Vagina (tissue), 2 donors: ENCODE measurements at places on chromosomes 2 and 18. TPM values are rescaled to one million over a fixed set of nuclear protein-coding genes. Genes with fewer than 3 reads are reported as not detected.

Gene SCG2
- 13.3 TPM for total RNA-seq

Gene PJVK
- total RNA-seq: 4.9 TPM

Gene AFTPH
- total RNA-seq: 33.4 TPM

Gene SNRNP200
- 129 TPM for total RNA-seq

Gene BBS5
- 4.7 TPM for total RNA-seq

DNA sequence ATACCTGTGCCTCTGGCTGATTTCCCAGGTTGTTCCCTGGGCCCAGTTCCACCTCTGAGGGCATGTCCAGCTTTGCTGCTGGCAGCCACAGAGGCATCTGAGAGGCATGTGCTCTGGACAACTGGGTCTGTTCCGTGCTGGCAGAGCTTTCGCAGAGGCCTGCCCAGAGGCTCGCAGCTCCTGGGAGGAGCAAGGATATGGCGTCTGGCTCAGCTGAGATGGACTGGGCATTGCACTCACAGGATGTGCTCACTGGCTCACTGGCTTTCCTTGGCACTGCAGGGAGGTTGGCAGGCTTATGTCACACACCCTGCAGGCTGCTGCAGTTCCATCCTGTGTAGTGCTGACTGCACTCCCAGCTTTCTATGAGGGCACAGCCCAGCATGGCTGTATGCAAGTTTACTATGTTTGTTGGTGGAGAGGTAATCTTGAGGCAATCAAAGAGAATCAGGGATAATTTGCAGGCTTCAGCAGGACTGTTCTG is 172.3 kb downstream of the PRKCE start:
- H3K4me3 ChIP-seq: no peak overlapping the region
- H3K4me1 ChIP-seq: peaks cover 69% of the 10 kb centered on the region
- no peaks in the 10 kb centered on the region for H3K27me3 ChIP-seq

- H3K4me3 ChIP-seq: no peak overlapping the region
- H3K27ac ChIP-seq: no peak overlapping the region
- H3K4me1 ChIP-seq: no peaks in the 10 kb centered on the region
- no peaks in the 10 kb centered on the region for H3K27me3 ChIP-seq
- H3K36me3 ChIP-seq: no peaks in the 10 kb centered on the region
These were observed 596.4 kb upstream of the VRK2 start for GRCh38 chr2:57450170-57450569.

DNA sequence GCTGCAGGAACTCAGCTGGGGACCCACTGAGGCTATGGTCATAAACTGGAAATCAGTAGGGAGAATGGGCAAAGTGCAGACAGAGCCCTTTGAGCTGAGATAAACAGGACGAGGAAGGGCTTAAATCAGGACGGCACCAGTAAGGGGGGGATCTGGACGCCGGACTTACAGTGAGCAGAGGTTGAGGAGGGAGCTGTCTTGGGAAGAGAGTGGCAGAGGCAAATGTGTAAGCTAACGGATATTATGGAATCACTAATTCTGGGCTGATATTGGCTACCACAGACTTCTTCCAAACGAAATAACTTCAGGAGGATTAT is 539 bp downstream of the CYP27A1 start:
- H3K27me3 ChIP-seq: no peaks in the 10 kb centered on the region
- no peak for DNase-seq
- peaks cover 52% of the 10 kb centered on the region for H3K4me1 ChIP-seq
- peak overlapping the region; percentile 86 for H3K27ac ChIP-seq

DNA sequence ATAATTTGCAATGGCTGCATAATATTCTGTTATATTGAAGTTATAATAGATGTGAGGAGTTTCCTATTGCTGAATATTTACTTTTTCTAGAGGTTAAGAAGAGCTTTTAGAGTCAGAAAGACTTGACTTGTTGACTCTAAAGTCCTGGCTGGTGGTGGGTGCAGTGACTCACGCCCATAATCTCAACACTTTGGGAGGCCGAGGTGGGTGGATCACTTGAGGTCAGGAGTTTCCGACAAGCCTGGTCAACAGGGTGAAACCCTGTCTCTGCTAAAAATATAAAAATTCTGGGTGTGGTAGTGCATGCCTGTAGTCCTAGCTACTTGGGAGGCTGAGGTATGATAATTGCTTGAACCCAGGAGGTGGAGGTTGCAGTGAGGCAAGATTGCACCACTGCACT is 33.9 kb upstream of the ATIC start:
- no peaks in the 10 kb centered on the region for H3K4me1 ChIP-seq
- H3K4me3 ChIP-seq: no peak overlapping the region
- no peaks in the 10 kb centered on the region for H3K36me3 ChIP-seq
- H3K27me3 ChIP-seq: no peaks in the 10 kb centered on the region
- DNase-seq: no peak
- H3K27ac ChIP-seq: no peak overlapping the region

- no peak overlapping the region for H3K4me3 ChIP-seq
- H3K27me3 ChIP-seq: no peaks in the 10 kb centered on the region
- no peaks in the 10 kb centered on the region for H3K4me1 ChIP-seq
- no peak overlapping the region for H3K27ac ChIP-seq
These were observed 6.7 kb upstream of the CERS6 start for GRCh38 chr2:168449419-168449818.

DNA sequence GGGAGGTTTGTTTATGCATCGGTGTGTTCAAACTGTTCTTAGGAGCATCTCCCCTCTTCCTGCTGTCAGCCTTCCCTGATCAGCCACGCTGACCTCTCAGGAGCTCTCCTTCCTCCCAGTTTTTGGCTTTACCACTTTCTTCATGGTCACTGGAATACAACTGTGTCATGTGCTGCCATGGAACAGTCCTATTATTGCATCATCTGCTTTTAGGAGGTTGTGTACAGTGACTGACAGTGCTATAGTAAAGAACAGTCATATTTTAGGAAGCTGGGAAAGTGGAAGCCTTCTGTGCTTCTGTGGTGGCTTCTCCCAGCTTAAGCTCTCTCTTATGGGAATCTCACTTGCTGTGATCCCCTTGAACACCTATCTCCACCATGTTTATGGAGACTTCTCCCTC is 165.5 kb downstream of the TPGS2 start:
- no peaks in the 10 kb centered on the region for H3K36me3 ChIP-seq
- no peak for DNase-seq
- H3K4me3 ChIP-seq: no peak overlapping the region
- no peaks in the 10 kb centered on the region for H3K4me1 ChIP-seq

DNA sequence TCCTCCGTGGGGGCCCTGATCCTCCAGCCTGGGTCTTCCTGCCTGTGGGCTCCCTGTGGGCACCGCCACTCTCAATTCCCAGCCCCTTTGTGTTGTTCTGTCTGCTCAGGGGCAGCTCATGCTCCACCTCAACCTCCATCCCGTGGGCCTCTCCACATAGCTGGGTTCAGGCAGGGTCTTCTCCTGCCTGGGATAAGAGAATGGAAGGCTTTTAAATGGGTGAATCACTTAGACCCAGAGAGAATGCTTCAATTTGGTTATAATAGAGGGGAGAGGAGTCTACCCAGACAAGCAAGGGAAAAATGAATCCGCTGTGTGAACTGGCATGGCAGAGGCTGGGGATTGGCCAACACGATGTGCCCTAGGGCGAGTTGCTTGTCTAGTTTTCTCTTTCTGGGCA is 138.4 kb upstream of the MYCN start:
- no peaks in the 10 kb centered on the region for H3K27me3 ChIP-seq
- DNase-seq: no peak
- H3K4me1 ChIP-seq: no peaks in the 10 kb centered on the region
- no peaks in the 10 kb centered on the region for H3K36me3 ChIP-seq
- H3K27ac ChIP-seq: no peak overlapping the region

GRCh38 chr2:11753452-11753885 is 7.0 kb downstream of the LPIN1 start:
- DNase-seq: no peak
- peak overlapping the region; percentile 42 for H3K27ac ChIP-seq
- no peak overlapping the region for H3K4me3 ChIP-seq

- H3K4me3 ChIP-seq: no peak overlapping the region
- H3K27me3 ChIP-seq: no peaks in the 10 kb centered on the region
- no peak for DNase-seq
- H3K36me3 ChIP-seq: peaks cover 50% of the 10 kb centered on the region
These were observed 15.9 kb downstream of the CAPG start for GRCh38 chr2:85394261-85394681.

DNA sequence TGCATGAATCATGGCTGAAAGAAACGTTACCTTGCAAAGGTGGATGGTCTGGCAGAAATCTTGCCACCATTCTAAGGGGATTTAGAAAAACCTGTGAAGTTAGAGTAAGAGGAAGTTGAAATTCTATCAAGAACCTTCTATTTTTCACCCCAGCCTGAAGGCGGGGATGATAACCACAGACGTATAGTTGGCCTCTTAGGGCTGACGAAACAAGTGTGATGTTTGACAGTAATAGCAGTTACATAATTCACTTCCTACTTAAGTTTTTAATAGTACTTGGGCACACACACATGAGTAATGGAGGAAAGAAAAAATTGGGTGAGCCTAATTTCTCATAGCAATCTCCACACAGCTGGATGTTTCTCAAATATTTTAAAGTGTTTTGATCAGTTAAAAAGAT is 336.6 kb upstream of the SALL3 start:
- no peak overlapping the region for H3K4me3 ChIP-seq
- H3K4me1 ChIP-seq: peaks cover 7% of the 10 kb centered on the region
- no peak overlapping the region for H3K27ac ChIP-seq
- no peak for DNase-seq
- H3K36me3 ChIP-seq: no peaks in the 10 kb centered on the region

DNA sequence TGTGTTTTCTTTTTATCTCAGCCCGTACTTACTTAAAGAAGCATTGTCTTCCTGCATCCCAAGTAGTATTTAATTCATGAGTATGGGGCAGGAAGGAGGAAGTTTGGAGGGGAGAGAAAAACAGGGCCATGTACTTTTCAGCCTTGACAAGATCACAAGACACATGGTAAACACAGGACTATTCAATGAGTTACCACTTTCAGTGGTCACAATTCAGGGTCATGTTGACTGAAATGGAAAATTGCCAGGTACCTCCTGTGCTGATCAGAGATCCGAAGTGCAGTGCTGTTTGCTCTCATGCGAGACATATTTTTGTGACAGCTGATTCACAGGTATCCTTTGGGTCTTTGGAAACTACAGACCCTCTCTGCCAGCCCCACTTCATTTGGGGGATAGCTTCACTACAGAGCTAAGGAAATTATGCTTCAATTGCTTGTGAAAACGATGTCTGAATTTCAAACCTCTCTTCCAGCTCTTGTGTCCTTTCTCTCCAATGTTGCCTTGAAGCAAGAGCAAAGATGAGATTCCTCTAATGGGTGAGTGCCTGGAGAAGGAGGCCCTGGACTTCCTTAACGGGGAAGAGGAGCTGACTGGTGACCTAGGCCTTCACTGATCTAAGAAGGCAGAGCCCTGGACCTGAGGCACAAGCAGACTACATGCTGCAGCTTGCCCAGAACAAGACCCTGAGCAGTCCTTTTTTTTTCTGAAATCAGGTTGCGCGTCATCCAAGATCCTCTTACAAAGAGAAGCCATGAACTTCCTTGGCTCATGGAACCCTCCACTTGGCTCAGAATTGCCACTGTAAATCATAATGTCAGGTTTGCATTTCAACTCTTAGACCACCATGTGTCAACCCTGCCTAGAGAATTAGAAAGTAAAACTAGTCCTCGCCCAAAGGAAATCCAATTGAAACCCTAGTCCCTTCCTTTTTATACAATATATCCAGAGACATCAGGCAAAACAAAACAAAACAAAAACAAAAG is 44.1 kb downstream of the EVA1A start:
- DNase-seq: no peak
- H3K4me1 ChIP-seq: no peaks in the 10 kb centered on the region
- H3K4me3 ChIP-seq: no peak overlapping the region

- no peak overlapping the region for H3K4me3 ChIP-seq
- no peaks in the 10 kb centered on the region for H3K27me3 ChIP-seq
- H3K36me3 ChIP-seq: no peaks in the 10 kb centered on the region
- H3K4me1 ChIP-seq: peaks cover 22% of the 10 kb centered on the region
- no peak for DNase-seq
These were observed 2.5 kb upstream of the OSR1 start for GRCh38 chr2:19360966-19361321.

DNA sequence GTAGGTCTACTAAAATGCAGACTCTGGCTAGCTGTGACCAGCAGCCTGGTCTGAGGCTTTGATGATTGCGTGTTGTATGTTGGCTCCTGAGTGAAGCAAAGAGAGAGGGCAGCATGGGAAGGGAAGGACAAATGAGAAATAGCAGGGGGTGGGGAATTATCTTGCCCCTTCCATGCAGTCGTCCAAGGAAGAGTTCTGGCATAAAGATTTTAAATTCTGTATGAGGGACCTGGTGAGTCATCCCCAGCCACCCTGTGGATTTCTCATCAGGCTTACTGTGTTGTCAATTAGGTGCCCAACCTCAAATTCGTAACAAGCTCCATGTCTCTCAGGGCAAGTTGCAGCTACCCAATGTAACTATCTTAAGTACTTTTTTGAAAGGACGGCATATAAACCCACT is 72.1 kb upstream of the NOSTRIN start:
- no peak overlapping the region for H3K27ac ChIP-seq
- DNase-seq: no peak
- H3K36me3 ChIP-seq: no peaks in the 10 kb centered on the region
- no peaks in the 10 kb centered on the region for H3K27me3 ChIP-seq
- H3K4me1 ChIP-seq: no peaks in the 10 kb centered on the region

- H3K27me3 ChIP-seq: no peaks in the 10 kb centered on the region
- DNase-seq: no peak
- H3K4me1 ChIP-seq: no peaks in the 10 kb centered on the region
- no peak overlapping the region for H3K27ac ChIP-seq
- no peak overlapping the region for H3K4me3 ChIP-seq
These were observed 75.4 kb downstream of the EML4 start for GRCh38 chr2:42244520-42244919.

GRCh38 chr2:163800951-163801381 is 65.2 kb upstream of the FIGN start:
- no peaks in the 10 kb centered on the region for H3K36me3 ChIP-seq
- H3K4me3 ChIP-seq: no peak overlapping the region
- no peak overlapping the region for H3K27ac ChIP-seq
- no peaks in the 10 kb centered on the region for H3K4me1 ChIP-seq
- no peaks in the 10 kb centered on the region for H3K27me3 ChIP-seq
- no peak for DNase-seq

DNA sequence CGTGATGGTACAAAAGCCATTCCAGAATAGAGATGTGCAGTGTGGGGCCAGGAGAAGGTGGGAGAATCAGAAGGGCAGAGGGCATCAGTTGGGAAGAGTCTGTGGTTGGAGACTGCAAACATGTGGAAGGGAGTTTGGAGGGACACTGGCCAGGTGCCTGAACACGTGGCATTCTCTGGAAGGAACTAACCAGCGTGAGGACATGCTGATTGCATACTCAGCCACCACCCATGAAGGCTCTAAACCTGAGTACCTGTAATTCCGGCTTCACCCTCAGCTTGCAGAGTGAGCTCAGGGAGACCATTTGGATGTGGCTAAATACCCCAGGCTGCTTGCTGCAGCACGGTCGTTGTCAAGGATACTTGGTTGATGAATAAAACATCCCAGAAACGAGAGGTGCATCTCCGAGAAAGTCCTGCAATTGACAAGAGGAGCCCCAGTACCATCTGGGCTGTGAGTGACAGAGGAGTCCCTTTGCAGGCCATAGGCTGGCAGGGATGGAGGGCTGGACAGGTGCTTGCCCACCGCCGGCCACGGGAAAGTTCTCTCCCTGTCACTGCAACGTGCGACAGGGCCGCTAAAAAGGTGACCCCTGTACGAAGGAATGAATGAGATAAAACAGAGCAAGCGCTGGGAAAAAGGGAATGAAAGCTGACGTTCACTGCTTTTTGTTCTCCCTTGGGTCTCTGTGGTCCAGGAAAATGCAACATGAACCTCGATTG is 5.0 kb downstream of the ACKR3 start:
- H3K4me3 ChIP-seq: no peak overlapping the region
- H3K27ac ChIP-seq: no peak overlapping the region
- H3K36me3 ChIP-seq: no peaks in the 10 kb centered on the region
- peaks cover 69% of the 10 kb centered on the region for H3K4me1 ChIP-seq
